NCI-H187 (cell line): ENCODE measurements at places on chromosomes 6 and 20.

DNA sequence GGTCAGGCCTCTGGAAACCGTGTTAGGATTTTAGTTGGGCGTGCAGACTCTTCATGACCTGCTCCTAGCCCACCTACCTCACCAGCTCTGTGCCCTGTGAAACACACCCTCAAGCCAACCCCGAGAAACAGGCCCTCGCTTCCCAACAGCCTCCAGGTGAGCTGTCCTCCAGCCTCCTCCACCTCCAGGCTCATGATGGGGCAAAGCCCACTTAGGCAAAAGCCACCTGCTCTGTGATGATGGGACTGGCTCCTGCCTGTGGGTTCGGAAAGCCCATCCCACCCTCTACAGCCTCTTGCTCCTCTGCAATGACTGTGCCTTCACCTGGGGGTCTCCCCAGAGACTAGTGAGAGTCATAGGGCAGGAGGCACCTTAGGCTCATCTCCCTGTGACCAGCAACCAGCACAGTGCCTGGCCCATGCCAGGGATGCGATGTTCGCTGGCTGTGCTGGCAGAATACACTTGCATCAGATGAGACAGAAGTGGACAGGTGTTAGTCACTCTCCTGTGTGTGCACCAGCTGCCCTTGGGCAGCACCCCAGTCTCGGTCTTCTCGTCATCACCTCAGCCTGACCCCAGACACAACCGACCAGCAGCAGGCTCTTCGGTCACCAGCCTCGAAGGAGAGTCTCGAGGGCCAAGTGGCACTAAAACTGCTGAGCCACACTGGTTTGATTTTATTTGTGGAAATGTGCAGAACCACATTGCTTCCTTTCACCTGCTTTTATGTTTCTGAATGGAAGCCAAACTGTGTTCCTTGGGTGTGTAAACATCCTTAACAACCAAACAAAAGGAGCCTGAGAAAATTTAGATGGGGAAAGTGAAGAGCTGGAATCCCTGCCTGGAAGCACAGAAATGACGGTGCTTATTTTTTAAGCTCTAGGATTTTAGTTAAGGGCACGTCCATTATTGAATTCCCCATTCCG lies 10.7 kb downstream of the PXDC1 start:
- no peak for DNase-seq

DNA sequence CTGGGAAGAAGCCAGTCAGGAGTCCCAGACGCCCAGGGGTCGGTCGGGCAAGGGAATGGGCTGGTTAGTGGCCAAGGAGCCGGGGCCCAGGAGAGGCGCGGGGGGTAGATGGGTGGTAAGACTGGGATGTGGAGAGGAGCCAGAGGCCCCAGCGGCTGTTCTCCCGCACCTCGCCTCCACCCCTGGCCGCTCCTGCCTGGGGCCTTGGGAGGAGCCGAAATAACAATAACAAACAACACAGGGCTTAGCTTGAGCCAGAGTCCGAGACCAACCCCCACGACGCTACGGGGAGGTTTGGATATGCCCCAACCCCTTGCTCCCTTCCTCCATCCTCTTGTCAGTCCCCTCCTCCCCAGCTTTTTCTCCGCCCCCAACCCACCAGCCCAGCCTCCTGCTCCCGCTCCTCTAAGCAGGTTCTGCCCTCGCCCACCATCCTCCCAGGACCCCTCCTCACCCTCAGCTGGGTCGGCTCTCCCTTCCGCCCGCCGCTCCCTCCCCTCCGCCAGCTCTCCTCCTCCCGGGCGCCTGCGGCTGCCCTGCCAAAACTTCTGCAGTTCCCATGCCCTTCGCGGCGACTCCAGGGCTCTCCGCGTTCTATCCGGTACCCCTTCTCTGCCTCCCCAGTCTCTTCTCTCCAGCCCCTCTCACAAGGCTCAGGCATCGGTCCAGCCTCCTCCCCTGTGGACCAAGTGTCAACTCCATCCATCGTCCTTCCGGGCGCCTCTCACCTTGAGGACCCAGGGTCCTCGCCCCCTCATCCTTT lies 1.1 kb downstream of the RNF39 start:
- no peak for DNase-seq

DNA sequence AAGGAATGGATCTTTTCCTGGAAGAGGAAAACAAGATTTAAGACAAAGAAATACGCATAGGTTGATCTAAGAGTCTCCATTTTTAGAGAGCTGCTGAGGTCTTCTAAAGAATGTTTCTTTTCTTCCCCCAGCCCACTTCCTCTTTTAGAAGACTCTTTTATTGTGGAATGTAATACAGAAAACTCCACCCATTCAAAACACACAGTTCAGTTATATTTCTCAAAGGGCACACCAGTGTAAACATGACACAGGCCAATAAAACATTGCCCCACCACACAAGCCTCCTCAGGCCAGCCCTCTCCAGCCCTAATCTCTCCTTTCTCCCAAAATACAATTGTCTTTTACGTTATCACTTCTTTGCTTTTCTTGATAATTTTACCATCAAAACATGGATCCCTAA lies 42.8 kb downstream of the SLC35B3 start:
- no peak for DNase-seq

DNA sequence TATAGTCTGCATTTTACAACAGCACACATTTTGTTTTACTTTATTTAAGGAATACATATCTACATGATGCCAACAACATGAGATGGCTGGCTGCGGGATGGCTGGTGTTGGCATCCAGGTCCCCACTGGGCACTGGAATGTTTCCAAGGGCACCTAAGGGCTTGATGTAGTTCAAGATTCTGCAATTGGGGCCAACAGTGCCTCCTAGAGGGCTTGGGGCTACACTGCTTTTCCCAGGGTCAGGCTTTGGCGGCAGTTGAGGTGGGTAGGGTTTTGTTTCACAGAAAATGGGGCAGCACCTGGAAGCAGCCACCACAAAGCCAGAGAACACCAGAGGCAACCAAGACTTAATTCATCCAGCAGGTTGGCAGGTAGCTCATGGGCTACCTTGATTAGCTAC lies 202.2 kb upstream of the PRND start:
- DNase-seq, result no peak

DNA sequence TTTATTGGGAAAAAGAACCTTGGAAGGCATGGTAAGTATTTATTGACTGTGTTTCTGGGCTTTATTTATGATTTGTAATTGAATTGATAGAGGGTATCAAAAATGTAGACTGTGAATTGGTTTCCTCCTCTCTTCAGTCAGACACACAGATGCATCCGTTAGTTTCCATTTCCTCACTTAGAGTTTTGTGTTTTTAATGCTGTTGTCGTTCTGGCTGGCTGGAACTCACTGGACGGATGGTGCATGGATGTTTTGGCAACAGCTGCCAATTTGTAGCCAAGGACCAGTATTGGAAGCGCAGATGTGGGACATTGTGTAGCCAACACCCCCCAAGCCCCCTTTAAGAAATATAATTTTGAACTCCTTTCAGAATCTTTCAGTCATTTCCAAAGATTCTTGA lies 134.5 kb downstream of the JARID2 start:
- DNase-seq, result no peak

GRCh38 chr6:108116546-108117426 lies 42.2 kb upstream of the OSTM1 start:
- no peak for DNase-seq

GRCh38 chr6:170283212-170284081 lies 7.4 kb downstream of the DLL1 start:
- no peak for DNase-seq

- DNase-seq, result no peak
These were observed at the start of gene TGM2 for GRCh38 chr20:38165089-38165965. Gene TGM2, minus strand, starts transcription at chr20:38165270. Its CDS starts 72 bp downstream, at chr20:38165198.

GRCh38 chr6:170093658-170094596 lies 197.0 kb downstream of the DLL1 start:
- no peak for DNase-seq

- DNase-seq, result no peak
These were observed 282.7 kb upstream of the PRDM1 start for GRCh38 chr6:105803442-105803841.
